GM12892 (cell line): ENCODE measurements at places on chromosomes 3 and 15.
A peak's percentile ranks its signal among the peaks of the same experiment; 100 is the strongest.

- DNase-seq = no peak
These were observed 494.2 kb upstream of the PROK2 start for GRCh38 chr3:72279068-72279604.

DNA sequence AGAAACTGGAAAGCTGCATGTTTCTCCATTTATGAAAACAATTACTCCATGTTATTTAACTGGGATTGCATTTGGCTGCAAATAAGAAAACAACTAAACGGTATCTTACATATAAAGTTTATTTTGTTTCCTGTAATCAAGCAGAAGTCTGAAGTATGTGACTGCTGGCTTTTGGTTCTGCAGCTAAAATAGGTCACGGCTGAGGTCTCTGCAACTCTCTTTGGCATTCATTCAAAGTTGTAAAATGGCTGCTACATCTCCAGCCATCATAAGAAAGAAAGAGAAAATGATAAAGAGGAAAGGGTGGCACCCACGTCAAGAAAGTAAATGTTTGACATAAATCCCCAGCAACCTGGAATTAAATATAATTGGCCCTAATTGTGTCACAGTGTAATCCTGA, 406.1 kb downstream of the TBC1D5 start:
- no peak for DNase-seq

DNA sequence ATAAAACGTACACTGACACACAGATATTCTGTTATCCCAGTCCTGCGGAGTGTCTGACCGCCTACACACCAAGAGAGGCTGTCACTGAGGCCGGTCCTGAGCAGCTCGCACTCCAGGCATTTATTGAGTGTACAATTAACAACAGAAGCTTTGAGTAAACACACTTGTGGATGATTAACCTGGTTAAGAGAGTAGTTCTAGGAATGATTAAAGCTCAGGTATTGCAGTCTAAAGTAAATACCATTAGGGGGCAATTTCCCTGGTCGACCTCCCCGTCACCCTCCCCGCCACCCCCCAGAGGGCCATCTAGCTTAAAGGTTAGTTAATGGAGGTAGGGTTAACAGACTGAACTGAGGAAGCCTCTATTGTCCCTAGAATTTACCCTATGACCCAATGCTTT, 1278.5 kb downstream of the NSUN3 start:
- no peak for DNase-seq

DNA sequence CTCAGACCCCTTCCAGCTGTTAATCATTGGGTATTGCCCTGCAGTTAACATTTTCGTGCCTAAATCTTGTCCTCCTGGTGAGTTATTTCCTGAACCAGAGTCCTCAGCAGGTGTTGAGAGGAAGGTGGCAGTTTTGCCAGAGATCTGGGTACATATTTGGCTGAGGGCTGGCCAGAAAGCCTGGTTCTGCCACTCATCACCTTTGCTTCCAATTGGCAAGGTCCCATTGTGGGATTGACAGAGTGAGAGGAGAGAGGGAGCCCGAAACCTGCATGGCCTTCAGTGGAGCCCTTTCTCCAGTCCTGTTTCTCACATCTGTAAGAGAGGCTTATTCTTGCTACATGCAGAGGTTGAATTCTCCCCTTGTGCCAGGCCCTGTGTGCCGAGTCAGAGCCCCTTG, 8.9 kb upstream of the TKT start:
- no peak for DNase-seq

GRCh38 chr3:10248984-10249748, 907 bp downstream of the TATDN2 start:
- peak; percentile 50 for DNase-seq

DNA sequence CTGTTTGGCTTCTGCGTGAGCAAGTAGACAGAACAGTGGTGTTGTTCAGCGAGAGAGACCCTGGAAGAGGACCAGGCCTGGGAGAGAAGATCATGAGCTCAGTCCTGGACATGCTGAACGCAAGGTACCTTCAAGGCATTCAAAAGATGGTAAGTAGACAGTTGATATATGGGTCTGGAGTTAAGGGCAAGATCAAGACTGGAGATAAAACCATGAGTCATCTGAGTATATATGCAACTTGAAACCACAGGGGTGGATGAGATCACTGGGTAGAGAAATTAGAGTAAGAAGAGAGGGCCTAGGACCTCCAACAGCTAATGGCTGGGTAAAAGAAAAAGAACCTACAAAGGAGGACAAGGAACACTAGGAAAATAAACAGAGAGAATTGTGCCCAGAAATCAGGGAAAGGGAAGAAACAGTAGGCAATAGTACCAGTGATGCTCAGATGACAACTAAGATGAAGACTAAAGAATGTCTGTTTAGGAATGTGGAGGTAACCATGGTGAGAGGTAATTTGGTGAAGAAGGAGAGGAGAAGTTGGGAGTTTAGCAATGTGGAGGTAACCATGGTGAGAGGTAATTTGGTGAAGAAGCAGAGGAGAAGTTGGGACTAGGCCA, 343.2 kb upstream of the ADAMTS9 start:
- no peak for DNase-seq

DNA sequence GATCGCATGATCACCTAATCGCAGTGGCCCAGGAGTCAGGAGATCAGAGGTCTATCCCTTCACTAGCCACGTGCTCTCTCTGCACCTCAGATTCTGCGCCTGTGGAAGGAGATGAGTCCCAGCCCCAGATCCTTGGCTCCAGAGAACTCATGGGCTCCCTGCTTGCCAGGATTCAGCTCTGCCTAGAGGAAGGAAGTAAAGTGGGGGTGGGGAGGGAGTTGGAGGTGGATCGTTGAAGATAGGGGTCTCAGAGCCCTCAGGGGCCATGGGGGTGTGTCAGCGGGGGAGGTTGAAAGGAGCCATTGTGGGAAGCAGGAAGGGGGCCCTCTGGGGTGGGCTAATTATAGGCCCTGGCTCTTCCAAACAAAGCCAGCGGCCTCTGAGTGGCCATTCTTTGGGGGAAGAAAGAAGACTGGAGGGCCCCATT, 11.3 kb upstream of the STRA6 start:
- no peak for DNase-seq

DNA sequence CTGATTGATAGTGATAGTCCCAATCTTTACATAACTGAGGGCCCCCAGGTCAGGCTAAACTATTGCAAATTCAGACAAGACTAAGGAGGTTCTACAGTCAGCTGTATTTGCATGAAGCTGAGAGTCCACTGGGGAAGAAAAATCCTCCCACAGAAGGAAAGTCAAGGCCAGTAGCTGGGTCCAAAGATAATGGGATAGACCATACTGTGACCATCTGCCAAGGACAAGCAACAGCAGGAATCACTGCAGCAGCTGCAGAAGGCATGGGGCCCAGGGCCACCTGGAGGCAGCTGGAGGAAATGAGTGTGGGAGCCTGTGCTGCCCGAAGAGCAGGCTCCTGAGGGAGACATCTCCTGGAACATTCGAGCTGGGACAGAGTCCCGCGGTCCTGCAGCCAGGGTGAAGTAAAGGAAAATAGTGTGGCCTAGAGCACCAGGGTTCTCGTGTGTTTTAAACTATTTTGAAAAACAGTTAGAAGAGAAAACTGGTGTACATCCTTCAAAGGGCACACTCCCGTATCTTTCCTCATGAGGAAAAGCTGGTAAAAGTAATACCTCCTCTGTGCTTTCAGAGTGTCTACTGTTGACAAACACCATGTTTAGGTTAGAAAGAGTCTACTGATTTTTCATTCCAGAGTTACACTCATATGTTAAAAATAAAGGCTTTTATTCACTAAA, 13.2 kb upstream of the TMEM212 start:
- no peak for DNase-seq

GRCh38 chr3:117285737-117286136, 576.2 kb downstream of the TUSC7 start:
- DNase-seq = no peak

- DNase-seq = no peak
These were observed 273.3 kb downstream of the NSUN3 start for GRCh38 chr3:94336046-94336753.

GRCh38 chr3:98109807-98110549, 20.5 kb upstream of the OR5H1 start:
- no peak for DNase-seq

- no peak for DNase-seq
These were observed 57.1 kb upstream of the POU1F1 start for GRCh38 chr3:87333393-87333892.

DNA sequence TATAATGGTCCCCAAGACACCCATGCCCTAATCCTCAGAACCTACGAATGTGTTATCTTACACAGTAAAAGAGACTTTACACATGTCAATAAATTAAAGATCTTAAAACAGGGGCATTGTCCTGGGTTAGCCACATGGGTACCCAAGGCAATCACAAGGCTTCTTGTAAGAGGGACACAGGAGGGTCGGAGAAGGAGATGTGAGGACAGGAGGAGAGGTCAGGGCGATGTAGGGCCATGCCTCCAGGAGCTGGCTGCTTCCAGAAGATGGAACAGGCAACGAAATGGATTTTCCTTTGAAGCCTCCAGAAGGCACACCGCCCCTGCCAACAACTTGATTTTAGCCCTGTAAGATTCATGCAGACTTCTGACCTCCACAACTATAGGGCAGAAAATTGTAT, 262.7 kb downstream of the MEX3B start:
- no peak for DNase-seq

DNA sequence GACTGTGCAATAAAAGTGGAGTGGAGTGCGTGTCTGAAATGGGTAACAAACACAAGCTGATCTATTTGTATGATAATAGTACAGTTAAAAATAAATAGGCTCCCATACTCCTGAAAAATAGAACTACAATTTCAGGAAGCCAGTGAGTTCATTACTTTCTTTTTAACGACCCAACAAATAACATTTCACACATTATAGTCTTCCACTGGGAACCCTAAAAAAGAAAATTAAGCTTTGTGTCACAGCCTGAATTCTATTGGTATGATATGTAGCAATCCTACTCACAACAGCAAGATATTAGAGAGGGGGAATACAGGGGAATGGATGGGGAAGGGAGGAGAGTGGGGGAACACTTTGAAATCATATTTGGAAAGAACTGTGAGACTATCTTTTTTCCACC, 156.9 kb upstream of the CNTN3 start:
- no peak for DNase-seq

GRCh38 chr15:83499476-83499875, 52.3 kb downstream of the SH3GL3 start:
- no peak for DNase-seq

- no peak for DNase-seq
These were observed 49.7 kb upstream of the SCAANT1 start for GRCh38 chr3:63961891-63962290.

- DNase-seq = no peak
These were observed 22.5 kb upstream of the BNIP2 start for GRCh38 chr15:59711451-59712243.

GRCh38 chr3:13867732-13868131, 12.1 kb downstream of the WNT7A start:
- no peak for DNase-seq

DNA sequence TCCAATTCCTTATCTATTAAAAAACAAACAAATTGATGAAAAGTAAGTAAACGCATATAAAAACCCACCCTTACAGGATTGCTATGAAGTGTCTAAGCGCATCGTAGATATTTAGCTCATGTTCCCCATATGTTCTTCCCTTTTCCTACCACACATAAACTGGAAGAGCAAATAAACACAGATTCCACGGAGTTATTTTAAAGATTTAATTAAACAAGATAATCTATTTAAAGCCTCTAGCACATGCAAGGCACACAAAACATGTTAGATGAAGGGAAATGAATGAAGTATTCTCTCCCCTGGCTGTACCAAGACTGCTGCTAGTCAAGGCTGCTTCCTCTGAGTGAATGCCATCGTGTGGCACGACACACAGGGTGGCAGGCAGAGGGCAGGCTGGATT, 78.4 kb upstream of the FGF12 start:
- DNase-seq = no peak

GRCh38 chr3:72407766-72408165, 440.5 kb downstream of the SHQ1 start:
- DNase-seq = no peak

GRCh38 chr3:64895991-64896895, 208.4 kb upstream of the ADAMTS9 start:
- no peak for DNase-seq

DNA sequence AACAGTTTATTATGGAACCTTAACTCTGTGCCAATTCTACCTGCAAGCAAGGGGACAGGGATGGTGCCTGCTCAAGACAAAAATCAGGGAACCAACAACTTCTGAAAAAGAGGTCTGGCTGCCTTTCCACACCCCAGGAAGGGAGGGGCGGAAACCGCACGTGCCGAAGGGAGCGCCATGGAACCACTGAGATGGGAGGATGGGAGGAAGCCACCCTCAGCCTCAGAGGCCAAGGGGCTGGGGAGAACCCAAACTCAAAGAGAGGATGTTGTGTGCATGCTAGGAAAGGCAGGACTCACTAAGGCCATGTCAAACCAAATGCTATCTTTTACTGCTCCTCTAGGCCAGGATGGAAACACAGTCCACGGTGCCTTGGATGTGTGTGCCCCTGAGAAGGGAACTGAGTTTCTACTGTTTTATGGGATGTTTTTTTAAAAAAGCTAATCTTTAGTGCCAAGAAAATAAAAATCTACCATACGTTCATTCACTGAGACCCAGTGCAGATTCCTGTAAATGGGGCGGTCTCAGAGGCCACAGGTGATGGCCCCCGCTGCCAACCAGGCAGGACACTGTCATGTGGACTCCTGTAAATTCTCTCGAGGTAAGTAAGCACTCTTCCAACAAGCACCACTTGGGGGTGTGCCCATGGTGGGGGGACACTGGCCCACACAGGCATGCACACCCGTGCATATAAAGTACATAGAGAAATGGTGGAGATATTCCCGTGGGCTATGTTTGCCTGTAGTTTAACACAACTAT, 20.5 kb downstream of the SRPRB start:
- DNase-seq = no peak

GRCh38 chr15:97978401-97979139, 18.1 kb downstream of the ARRDC4 start:
- no peak for DNase-seq

- no peak for DNase-seq
These were observed 60.4 kb downstream of the SMAD3 start for GRCh38 chr15:67125589-67126502.

DNA sequence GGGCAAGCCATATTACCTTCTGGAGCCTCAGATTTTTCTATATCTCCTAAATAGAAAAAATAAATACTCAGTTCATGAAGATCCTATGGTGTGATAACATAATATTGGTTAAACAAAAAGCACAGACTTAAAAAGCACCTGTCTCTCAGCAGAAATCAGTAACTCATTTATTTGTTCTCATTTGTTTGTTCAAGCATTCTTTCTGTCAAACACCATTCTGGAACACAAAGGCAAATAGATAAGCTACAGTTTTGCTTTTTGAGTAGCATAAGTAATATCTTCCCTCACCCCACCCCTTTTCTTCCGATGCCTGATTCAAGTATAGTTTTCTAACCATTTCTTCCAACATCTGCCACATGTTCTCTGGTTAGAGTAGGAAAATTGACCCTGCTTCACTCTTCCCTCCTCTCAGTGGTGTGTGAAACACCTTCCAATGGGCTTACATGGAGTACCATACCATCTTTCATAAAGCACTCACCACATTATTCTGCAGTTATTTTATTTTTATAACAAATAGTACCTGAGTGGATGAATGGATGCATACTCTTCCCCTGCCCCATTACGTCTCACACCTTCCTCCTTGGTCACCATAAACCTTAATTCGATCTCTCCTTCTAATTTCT, 8.4 kb upstream of the IL1RAP start:
- no peak for DNase-seq

- no peak for DNase-seq
These were observed 126.5 kb upstream of the CNTN6 start for GRCh38 chr3:966341-966740.
